ENCODE measurements at places on chromosomes 5 and 9.

- no peak for DNase-seq
Observed at GRCh38 chr9:128304136-128304970, 17.9 kb downstream of the TRUB2 start.

- no peak for DNase-seq
Observed at GRCh38 chr9:89442981-89443814, 54.7 kb downstream of the SEMA4D start.

DNA sequence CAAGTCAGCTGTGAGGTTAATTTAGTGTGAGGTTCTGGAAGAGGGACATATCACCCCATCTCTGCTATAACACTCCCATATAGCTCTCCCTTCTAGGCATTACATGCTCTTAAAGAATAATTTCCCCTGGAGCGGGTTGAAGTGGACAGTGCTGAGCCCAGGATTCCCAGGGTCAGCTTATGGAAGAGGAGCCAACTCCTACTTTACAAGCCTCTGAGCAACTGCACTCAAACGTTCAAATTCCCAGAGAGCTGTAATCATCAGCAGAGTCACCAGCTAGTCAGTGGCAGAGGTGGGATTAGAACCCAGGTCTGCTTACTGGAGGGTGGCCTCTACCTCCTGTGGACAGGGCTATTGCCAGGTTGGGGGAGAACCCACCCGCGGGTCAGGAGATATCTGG lies 1.4 kb downstream of the NEURL1B start:
- DNase-seq, result no peak

DNA sequence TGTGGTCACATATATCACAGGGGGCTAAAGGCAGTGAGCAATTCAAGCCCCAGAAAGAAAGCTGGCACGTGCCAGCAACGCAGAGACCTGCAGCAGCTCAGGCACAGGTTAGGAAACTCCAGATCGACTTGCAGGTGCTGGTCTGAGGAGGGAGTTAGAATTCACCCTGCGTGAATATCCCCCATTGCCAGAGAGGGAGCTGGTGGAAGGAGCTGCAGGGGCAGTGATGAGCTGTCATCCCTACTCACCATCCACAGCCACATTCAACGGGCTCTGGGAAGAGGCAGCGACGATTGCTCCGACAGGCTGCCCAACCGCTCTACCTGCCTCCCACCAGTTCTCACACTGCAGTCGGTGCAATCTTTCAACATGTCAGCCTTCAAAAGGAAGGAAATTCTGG lies 40.8 kb upstream of the CLK4 start:
- no peak for DNase-seq

DNA sequence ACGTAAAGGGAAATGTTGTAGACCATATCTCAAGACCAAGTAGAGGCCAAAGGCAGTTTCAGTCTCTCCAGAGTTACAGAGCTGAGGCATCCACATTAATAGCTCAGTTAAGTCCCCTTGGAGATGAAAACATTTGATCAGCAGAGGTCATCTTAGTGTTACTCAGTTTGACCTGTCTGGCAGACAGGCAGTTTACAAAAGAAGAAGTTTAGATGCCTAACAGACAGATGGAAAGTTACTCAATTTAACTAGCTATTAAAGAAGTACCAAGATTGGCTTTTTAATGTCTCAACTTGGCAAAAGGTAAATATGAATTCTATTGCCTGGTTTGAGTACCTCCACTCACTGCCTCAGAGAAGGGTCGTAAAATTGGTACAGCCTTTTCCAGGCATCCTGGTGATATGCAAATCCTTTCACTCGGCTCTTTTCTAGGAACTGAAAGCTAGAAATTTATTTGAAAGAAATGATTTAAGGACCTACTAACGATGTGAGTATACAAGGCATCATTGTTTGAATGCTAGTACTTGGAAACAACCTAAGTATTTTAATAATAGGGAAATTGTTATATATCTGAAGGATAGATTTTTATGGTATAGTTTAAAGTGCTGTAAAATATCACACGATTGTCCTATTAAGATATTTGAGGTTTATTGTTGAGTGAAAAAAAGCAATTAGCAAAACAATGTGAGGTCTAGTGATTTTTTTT lies 14.8 kb downstream of the ACO1 start:
- no peak for DNase-seq

DNA sequence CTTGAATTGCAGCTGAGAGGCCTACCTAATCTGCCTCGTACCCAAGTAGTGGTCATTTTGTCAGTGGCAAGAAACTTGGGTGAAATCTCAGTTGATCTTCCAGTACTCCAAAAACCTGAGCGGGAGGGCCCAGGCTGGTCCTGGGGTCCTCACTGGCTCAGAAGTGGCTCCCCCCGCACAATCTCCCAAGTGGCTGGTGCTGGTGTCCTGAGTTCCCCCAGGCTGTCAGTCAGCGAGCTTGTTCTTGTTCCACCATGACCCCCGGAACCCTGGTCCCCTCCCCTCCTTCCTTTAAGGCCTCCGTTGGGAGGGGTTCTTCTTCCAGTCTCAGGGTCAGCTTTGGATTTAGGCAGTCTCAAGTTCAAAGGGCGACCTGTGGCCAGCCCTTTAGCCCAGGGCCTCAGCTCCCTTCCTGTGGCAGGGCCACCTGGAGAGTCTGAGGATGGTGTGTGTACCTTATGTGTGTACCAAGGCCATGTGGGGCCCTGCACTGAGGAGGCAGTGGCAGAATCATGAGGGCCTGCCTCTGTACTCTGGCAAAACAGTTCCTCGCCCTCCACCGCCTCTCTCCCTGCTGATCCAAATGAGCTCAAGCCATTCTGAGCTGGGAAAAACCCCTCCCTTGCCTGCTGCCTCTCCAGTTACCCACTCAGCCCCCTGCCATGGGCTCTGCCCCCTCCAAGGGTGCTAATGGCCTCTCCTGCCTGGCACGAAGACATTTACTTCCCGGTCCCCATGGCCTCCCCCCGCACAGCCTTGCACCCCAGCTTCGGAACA lies 4.5 kb upstream of the DBN1 start:
- no peak for DNase-seq

DNA sequence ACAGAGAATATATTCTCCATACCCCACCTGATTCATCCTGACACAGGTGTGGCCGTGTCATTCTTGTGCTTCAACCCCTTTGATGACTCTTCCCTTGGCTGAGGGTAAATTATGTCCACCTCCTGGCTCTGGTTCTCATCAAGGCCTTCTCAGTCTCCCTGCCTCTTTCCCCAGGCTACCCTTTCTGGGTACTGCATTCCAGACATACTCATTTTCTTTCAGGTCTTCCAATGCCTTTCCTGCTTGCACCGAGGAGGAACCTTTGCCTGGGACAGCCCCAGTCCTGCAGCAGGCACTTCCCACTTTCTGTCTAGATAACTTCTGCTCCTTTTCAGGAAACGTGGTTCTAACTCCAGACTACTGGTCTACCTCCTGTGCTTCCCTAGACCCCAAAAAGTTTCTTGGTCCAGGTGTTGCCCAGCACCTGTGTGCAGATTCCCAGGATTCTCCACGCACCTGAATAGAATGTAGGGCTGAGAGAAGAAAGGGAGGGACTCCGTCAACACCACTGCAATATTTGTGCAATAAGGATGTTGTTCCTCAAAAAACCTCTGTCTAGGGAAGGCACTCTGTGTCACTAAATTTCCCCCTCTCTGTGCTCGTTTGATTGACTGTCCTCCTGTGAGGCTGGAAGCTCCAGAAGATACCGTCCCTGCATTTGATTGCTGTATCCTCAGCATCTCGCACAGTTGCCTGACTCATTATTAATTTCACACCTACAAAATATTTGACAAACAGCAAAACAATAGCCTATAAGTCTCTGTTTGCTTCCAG lies 255.4 kb upstream of the NFIL3 start:
- no peak for DNase-seq

DNA sequence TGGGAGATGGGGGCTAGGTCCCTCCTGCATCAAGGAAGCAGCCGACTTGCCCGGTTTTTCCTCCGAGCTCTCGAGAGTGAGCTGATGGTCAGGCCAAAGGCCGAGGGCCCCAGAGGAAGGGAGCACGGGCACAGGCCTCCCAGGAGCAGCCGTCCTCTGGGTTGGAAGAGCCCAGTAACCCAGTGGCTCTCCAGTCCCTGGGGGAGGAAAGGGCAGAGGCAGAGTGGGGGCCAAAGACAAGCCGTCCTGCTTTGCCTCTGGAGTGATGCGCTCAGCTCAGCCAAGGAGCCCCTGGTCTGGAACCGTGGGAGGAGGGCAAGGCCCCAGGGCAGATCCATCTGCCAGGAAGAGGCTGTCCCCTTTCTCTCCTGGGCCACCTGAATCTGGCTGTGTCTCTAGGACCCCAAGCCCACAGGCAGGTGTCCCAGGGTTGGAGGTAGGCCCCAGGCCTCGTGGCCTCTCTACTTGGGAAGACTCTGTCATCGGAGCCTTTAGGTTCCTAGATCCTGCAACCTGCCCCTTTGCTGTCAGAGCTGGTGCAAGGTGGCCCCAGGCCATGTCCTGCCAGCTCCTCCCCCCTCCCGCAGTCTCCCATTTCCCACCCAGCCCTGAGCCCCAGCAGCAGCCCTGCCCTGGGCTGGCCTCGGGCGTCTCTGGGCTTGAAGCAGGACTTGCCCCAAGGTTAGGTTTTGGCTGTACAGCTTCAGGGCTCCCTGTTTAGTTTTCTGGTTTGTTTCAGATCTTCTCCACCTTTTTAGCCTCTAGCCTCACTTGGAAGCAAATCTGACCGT lies 224.1 kb downstream of the CACNA1B start:
- DNase-seq, result peak; percentile 13

GRCh38 chr5:73454379-73455036 lies 5.9 kb upstream of the FOXD1 start:
- DNase-seq, result no peak

DNA sequence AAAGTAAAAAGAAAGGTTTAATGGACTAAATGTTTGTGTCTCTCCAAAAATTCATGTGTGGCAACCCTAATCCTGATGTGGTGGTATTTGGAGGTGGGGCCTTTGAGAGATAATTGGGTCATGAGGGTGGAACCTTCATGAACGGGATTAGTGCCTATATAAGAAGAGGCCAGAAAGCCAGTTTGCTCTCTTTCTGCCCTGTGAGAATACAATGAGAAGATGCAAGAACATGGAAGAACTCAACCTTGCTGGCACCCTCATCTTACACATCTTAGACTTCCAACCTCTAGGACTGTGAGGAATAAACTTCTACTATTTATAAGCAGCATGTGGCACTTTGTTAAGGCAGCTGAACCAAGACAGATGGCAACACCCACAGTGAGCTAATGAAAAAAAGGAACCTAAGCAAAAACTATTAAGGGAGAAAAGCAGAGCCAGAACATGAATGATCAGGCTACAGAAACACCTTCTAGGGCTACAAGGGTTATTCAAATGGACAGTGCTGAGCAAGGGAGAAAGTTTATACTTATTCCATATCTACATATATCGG lies 159.5 kb downstream of the PLK2 start:
- DNase-seq, result no peak

- no peak for DNase-seq
Observed at GRCh38 chr9:123389698-123390097, 33.7 kb downstream of the CRB2 start.

DNA sequence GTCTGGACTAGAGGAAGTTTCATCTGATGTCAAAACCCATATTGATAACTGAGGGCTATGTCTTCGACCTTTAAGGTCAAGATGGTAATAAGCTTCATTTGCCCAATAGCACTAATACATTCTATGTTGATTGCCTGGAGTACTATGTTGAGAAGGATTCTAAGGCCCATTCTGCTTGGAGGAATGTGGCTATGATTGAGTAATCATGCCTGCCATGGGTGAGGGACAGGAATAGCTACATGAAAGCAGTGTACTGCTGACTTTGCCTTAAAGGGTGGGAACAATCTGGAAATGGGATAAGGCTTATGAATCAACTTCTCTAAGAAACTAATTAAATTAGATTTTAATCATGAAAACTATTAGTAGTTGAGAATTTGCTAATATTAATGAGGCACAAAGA lies 13.6 kb downstream of the NNT start:
- no peak for DNase-seq

GRCh38 chr5:9354336-9355081 lies 191.4 kb downstream of the SEMA5A start:
- DNase-seq, result no peak

DNA sequence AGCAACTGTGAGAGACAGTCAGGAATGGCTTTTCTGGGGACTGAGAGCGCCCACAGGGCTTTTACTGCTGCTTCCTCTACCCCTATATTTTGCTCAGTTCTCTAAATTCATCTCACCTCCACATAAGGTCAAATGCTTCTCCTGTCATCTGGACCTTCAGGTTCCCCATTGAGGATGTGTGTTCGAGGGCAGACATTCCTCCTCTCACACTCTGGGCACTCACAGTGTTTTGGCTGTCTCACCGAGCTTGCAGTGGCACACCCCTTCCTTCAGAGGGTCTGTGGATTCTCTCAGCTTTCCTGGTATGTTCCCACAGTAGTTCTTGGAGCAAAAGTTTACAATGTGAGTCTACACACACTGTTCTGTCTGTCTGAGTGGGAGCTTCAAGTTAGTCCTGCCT lies 127.8 kb upstream of the GLRA1 start:
- no peak for DNase-seq

- no peak for DNase-seq
Observed at GRCh38 chr5:67095346-67096171, 101.0 kb downstream of the CD180 start.

GRCh38 chr5:40204144-40204543 lies 475.6 kb upstream of the PTGER4 start:
- DNase-seq, result no peak

DNA sequence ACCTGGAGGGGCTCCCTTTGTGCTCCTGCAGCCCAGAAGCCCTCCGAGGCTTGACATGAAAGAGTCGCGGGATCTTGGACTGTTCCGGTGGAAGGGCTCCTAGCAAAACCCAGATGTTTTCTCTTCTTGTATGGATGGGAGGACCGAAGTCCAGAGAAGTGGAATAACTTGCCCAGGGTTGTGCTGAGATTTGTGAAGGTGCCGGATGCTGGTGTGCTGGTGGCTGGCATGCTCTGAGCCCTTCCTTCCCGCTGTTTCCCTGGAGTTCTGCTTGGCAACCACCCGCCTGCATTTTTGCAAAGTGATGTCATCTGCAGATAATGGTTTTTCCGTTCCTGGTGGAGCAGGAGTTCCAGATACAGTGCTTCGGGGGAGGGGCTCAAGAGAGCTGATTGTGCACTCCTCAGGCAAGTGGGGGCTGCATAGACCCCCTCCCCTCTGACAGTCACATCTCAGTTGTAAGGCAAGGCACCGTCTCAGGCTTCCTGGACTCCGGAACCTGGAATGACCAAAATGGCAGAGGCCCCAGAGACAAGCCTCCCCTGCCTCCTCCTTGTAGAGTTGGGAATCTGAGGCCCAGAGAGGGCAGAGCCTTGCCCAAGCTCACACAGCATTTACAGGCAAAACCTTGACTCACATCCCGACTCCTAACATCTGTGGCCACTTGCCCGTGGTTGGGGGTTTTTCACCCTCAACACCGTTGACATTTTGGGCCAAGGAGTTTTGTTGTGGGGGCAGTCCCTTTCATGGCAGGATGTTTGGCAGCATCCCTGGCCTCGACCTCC lies 157.0 kb downstream of the RGS3 start:
- no peak for DNase-seq

GRCh38 chr5:171961117-171961516 lies 45.3 kb downstream of the FBXW11 start:
- no peak for DNase-seq

GRCh38 chr5:111998871-111999270 lies 241.9 kb upstream of the NREP start:
- no peak for DNase-seq

- DNase-seq, result no peak
Observed at GRCh38 chr9:133476036-133476931, 2.6 kb downstream of the SLC2A6 start.

All from D721Med (cell line).